Activated T-cell treated with anti-CD3 and anti-CD28 coated beads for 48 hours (primary cell): ENCODE measurements at places on chromosomes 13 and 19.
A peak's percentile ranks its signal among the peaks of the same experiment; 100 is the strongest.

DNA sequence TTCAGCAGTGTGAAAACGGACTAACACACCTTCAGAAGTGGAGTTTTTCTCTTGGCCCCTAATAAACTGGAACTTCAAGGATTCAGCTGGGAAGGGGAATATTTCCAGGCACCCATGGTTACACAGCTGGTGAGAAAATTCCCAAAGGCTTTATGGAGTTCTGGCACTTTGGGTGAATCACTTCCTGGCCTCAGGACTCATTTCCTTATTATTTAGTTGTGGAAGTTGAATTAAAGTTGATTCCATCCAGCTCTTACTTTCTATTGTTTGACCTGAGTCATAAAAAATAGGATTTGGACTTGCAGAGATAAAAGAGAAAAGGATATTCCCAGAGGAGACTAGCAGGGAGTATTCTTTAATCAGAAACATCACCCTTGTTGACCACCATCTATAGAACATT, 882.1 kb downstream of the UQCRFS1 start:
- no peak for DNase-seq

GRCh38 chr19:56594783-56595547, at the start of gene ZNF71:
Gene ZNF71 (plus strand): TSS chr19:56595302. CDS start chr19:56601559, 6,257 bp downstream.
- peak; percentile 87 for DNase-seq

DNA sequence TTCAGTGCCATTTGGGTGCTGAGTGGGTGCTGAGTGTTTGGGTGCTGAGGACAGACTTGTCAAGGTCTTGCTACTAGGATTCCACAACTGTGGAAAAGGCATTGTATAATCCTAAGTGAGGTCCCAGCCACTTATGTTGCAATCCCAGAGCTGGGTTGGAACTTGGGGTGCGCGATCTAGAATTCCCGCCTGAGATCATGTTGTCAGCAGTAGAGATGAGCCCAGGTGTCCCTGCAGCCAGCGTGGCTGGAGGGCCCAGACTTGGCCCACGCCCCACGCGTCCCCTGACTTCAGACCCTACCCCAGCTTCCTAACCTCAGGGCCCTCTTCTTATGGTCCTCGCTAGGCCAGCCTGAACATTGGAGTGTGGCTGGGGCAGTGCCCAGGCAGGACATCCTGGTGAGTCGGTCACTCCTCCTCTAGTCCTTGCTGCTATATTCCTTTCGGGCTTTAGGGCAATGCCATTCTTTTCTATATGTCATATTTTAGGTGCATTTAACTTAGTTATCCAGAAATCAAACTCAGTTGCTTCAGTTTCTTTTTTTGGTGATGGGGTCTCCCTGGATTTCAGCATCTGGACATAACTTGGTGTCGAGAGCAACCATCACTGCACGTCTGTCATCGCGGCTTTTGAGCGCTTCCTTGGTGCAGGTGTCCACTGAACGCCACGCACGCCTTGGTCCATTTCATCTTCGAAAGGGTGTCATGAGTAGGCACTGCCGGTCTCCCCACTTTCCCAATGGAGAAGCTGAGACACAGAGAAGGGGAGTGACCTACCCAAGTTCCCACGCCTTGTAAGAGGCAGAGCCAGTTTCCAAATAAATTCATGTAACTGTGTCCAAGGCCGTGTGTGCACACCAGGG, 46.4 kb upstream of the F7 start:
- DNase-seq: no peak

DNA sequence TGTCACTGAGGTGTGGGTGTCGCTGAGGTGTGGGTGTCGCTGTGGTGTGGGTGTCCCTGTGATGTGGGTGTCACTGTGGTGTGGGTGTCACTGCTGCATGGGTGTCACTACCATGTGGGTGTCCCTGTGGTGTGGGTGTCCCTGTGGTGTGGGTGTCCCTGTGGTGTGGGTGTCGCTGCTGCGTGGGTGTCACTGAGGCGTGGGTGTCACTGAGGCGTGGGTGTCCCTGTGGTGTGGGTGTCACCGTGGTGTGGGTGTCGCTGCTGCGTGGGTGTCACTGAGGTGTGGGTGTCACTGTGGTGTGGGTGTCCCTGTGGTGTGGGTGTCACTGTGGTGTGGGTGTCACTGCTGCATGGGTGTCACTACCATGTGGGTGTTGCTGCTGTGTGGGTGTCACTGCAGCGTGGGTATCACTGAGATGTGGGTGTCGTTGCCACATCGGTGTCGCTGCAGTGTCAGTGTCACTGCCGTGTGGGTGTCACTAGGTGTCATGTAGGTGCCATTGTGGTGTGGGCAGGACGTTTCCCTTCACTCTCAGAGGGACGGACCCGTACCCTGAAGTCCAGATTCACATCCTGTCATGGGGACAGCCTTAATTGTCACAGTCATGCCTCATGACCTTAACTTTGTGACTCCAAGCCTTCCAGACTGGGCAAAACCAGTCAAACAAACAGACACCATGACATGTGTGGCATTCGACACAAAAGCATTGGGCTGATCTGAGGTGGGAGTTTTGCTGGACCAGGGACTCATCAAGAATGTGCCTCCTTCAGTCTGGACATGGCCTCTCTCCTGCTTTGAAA, 12.7 kb upstream of the GAS6 start:
- no peak for DNase-seq

- DNase-seq: peak; percentile 80
Measured at GRCh38 chr19:48110350-48110966, at the start of gene PLA2G4C. Gene PLA2G4C (minus strand): TSS chr19:48110817. CDS start chr19:48106529, 4,288 bp downstream.

GRCh38 chr13:44329909-44330545, 43.6 kb upstream of the SERP2 start:
- no peak for DNase-seq

DNA sequence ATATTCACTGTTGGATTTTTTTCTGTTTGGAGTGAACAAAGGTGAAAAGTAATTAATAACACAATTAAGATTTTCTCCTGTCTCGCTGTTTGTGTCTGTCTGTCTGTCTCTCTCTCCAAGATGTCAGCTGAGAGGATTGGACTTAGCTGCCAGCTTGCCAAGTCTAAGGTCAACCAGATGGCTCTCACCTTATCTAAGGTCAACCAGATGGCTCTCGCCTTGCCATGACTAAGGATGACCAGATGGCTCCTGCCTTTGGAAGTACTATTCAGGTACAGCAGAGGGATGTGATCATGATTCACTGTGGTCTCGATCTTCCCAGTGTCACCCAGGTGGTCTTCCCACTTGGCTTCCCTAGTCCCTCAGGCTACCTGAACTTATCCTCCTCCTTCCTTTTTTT, 1436.4 kb downstream of the UQCRFS1 start:
- DNase-seq: no peak

- DNase-seq: no peak
Measured at GRCh38 chr13:86792153-86792651, 879.0 kb upstream of the SLITRK5 start.

- no peak for DNase-seq
Measured at GRCh38 chr19:32195706-32196610, 149.5 kb upstream of the ZNF507 start.

GRCh38 chr13:59513686-59514085, 650.0 kb downstream of the DIAPH3 start:
- no peak for DNase-seq

DNA sequence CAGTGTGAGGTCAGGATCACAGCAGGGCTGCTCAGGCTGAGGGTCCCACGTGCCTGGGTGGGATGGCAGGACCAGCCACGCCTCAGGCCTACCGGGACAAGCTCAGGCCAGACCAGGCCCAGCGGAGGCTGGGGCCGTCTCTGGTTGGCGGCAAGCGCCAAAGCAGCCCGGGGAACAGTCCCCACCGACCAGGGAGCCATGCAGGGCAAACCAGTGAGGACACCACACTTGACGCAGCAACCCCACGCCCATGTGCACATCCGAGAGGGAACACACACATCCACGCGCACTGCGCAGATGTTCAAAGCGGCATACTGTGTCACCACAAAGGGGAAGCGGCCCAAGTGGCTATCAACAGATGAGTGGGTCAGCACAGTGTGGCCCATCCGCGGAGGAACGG, 15.2 kb downstream of the IZUMO4 start:
- DNase-seq: no peak
